Brain microvascular endothelial cell (primary cell): ENCODE measurements at places on chromosomes 3 and 15.

DNA sequence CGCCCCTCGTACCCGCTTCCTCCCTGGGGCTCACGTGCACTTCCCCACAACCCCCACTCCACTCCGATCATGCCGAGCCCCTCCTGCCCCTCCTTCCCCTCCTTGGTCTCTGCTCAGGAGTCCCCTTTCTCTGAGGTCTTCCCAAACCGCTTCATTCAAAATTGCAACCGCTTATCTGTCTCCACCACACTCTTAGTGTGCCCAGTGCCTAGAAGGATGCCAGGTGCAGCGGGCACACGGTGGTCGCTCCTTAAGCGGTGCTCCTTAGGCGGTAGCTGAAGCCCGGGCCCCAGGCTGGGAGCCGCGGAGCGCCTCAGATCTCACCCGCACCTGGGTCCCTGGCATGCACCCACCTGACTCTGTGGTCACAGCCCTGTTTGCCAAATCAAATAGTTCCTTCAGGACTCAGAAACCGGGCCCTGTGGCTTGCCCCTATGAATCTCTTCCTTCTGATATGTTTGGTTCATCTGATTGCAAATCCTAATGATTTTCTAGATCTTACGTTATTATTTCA is 524.5 kb downstream of the OCA2 start:
- DNase-seq = no peak

DNA sequence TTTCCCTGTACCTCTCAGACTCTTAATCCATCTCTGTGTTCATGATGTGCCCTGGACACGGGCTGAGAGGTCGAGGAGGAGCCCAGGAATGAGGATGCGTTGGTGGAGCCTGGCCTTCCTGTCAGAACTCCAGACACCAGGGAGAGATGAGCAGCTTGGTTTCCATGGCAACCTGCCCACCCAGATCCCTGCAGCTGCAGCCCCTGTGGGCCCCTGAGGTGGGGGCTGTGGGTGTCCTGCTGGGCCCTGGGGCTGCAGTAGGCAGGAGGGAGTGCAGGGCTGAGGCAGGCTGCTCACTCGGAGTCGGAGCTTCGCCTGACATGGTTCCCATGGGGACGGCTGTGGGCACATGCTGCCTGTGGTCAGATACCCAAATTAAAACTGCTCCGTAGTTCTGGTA is 7.7 kb upstream of the SCN10A start:
- no peak for DNase-seq

DNA sequence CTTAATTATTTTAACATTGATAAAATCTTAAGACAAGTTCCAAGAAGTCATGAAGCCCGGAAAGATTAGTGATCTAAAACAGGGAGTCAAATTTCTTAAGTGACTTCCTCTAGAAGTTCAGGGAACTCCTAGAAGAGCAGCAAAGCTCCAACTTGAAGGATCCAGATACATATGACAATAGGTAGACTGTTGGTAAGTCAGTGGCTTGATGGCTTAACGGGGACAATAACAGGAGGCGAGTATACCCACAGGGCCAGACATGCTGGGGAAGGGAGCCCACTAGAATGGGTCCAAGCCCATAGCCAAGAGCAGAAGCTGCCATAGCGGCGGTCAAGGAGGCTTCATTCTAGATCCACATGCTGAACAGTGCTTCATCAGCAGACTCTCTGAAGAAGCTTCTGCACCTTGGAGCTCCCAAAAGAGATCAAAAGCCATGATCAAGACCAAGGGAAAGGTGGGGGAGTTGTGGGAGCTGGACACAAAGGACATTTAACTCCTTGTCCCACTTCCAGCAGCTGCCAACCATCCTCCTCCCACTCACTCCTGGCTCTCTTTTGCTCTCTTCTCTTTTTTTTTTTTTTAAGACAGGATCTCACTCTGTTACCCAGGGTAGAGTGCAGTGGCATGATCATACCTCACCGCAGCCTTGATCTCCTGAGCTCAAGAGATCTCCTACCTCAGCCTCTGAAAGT is 10.2 kb upstream of the CA12 start:
- no peak for DNase-seq

- DNase-seq = no peak
These were observed 1.3 kb downstream of the GREM1 start for GRCh38 chr15:32718821-32719716.

GRCh38 chr15:61564785-61565184 is 335.7 kb upstream of the RORA start:
- no peak for DNase-seq

GRCh38 chr3:115806501-115806900 is 183.2 kb downstream of the GAP43 start:
- DNase-seq = peak; percentile 47

GRCh38 chr15:98924401-98925049 is 83.1 kb downstream of the PGPEP1L start:
- DNase-seq = no peak
